AG08396 (cell line): ENCODE measurements at places on chromosomes 11 and 22.

DNA sequence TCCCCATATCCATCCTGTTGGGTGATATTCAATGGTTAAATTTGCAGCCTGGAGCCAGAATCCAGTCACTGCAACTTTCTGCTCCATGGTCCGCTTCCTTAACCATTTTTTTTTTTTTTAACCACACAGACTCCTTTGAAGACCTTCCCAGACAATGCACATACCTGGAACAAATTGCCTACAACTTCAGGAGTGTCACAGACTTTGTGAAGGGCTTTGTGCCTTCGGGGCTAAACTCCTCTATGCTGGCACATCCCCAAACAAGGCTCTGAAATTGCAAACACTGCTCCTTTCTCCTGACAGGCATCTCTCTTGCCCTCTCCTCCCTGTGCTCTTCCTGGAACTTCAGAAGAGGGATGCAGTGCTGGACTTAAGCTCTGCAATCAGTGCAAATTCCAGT, 40.6 kb downstream of the TENM4 start:
- no peak for DNase-seq

- DNase-seq, result no peak
Measured at GRCh38 chr11:63937713-63938478, 906 bp upstream of the NAA40 start.

DNA sequence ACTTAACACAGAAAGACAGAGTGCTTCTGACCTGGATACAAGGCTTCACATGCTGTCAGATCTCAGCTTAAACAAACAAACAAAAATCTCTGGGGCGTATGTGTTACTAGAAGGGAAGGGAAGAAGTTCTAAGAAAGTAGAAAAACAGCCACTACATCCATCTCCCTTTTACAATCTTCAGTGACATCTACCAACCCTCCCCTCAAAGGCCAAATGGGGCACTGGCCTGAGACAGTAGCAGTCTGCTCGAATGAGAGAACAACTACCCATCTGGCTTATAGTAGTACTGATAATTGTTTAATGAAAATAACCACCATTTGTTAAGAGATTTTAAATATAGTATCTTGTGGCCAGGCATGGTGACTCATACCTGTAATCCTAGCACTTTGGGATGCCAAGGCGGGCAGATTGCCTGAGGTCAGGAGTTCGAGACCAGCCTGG, 29.4 kb downstream of the CCDC83 start:
- no peak for DNase-seq

DNA sequence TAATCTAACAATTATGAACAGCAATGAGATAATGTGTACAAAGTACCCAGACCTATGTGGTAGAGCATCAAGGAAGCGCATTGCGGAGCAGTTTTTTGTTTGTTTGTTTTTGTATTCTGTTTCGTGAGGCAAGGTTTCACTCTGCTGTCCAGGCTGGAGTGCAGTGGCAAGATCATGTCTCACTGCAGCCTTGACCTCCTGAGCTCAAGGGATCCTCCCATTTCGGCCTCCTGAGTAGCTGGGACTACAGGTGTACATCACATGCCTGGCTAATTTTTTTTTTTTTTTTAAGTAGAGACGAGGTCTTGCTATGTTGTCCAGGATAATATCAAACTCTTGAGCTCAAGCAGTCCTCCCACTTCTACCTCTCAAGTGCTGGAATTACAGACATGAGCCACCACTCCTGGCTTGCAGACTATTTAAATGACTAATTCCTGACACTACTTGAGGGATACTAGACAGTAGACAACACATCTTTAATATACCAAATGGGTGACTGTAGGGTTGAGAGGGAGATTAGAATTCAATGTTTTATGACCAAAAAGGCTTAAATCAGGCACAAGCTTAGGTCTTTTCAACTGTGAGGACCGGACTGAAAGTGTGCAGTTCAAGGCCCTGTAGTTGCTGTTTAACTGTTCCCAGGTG, 12.7 kb downstream of the OR51B4 start:
- DNase-seq, result no peak

DNA sequence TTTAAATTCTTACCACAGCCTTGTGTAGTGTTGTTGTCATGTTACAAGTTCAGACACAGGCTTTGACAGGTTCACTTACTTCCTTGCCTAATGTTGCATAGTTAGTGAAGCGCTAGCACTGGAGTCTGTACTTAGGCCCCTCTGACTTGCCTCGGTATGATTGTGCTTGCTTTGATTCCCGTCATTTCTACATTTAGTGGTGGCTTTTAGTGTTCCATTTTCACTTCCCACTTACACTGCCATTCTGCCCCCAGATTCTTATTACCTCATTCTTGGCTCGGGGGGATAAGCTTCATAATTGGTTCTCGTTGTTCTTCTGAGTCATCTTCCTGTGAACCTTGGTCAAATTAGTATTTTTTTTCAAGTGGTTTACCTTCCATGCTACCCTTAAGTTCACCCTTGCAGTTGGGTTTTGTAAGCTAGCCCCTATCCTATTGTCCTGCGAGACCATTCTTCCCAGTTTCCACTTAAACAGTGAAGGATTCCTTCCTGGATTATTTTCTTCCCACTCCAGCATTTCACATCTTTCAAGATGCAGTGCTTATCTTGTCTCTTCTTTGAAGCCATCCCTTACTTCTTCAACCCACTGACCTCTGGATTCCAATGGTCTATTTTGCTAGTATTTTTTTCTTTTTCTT, 68.7 kb downstream of the DDX10 start:
- DNase-seq, result no peak

GRCh38 chr22:46693634-46694415, 44.2 kb downstream of the CERK start:
- DNase-seq, result no peak

GRCh38 chr11:119446434-119446833, 23.5 kb upstream of the THY1 start:
- DNase-seq, result no peak

DNA sequence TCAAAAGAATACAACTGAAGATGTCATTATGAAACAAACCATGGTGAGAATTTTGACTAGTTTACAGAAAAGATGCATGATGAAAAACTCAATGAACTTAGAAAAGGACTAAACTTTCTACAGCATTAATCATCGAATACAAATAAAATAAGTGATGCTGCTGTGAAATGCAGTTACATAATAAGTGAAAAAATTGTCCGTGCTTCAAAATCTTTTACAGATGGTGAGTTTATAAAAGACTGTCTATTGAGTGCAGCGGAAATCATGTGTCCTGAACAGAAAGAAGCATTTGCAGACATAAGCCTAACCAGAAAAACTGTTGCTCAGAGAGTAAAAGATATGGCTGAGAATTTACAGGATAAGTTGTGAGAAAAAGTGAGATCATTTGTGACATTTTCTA, 33.8 kb downstream of the NEAT1 start:
- no peak for DNase-seq

DNA sequence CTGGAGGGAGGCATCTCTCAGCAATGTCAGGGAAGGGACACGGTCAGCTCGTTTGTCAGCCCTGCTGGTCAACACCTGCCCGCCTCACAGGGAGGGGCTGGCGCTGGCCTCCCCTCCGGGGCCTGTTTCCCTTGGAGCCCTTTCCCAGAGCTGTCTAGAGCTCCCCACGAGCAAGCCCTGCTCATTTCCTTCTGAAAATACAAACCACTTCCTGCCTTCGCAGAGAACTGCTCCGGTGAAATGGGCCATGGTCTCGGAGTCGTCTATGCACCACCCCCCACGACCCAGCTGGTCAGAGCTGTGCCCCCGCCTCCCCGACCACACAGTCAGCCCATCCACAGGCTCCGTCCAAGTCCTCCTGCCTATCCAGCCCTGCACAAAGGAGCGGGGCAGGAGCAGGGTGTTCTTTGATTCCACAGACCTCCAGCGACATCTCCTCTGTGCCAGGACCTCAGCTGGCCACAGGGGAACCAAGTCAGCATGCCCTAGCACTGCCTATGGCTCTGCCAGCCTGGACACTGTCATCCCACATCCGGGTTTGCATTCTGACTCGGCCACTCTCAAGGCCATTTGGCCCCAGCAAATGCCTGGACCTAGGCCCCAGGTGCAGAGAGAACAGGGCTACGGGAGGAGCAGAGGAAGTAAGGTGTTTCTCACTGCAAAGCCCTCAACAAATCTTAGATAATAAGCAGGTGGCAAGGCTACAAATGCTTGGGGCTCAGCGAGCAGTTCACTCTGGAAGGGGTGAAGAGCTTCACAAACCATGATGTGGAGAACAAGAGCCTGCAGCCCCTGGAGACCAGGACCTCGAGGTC, 82.1 kb upstream of the WNT11 start:
- no peak for DNase-seq

DNA sequence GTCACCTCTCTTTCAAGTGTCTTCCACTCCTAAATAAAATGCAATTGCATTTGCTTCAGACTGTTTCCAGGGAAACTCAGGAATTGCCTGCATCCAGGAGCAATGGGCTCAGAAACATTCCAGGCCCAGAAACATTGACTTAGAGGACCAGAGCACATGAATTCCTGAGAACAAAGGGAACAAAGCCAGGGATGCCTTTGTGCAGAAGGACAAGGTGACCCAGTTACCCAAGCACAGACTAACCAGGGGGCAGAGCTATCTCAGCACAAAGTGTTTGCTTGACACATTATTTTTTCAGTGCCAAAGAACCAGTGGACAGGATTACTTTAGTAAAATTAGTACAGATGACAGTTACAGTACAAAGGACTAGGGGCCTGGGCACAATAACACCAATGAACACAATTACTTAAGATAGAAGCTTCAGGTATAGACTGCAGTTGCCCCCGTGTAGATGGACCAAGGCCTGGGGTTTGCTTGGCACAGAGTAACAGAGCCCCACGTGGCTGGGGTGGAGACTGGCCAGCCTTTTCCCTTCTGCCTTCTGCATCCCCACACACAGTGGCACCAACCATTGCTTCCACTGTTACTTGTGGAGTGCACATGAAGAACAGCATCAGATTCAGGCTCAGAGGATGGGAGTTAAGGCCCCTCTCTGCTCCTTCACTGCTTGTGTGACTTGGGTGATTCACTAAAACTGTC, 500.8 kb downstream of the INSC start:
- DNase-seq, result no peak

- no peak for DNase-seq
Measured at GRCh38 chr11:17392872-17393271, 4.4 kb upstream of the KCNJ11 start.

GRCh38 chr11:82992223-82992622, 79.5 kb downstream of the RAB30 start:
- DNase-seq, result no peak

GRCh38 chr11:134479206-134480135, 67.4 kb upstream of the B3GAT1 start:
- DNase-seq, result no peak

DNA sequence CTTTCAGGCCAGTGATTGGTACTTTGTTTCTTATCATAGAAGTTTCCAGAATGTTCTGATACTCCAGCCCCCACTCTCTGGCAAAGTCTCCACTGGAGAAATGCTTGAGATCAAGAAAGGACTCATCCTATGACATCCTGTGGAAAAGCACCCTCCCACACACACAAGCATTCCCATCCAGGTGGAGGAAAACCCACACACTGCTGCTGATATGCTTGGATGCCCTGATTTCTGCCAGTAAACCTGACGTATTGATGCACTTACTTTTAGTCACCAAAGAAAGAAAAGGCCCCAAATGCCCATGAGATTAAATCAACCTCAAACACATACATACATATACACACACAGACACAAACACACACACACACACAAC, 9.2 kb upstream of the SLC5A12 start:
- no peak for DNase-seq

DNA sequence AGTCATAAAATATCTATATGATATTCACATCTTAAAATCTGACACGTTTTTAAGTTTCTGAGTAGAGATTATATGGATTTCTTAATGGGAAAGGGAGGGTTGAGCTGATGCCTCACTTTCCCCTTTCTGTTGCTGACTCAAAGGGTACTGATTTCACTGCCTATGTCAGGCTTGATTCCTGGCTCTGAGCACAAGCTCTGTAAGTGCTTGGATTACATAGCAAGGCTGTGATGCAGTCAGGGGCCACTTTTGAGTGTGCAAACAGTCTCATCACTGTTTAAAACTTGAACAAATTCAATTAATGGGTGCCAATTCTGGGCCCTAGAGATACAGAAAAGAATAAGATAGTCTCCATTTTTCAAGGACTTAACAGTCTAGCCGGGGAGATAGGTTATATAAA, 14.4 kb downstream of the ATXN10 start:
- DNase-seq, result no peak

- DNase-seq, result peak; percentile 80
Measured at GRCh38 chr11:67640021-67640757, 626 bp upstream of the TBX10 start.
